ENCODE measurements at places on chromosomes 4 and X. TPM values are rescaled to one million over a fixed set of nuclear protein-coding genes. Genes with fewer than 3 reads are reported as not detected.

The GPRASP1 gene
- 1.1 TPM for total RNA-seq

The PRR32 gene
- not detected for total RNA-seq

The ERCC6L gene
- total RNA-seq, result 10.8 TPM

The NEUROG2 gene
- not detected for total RNA-seq

The CXCL11 gene
- total RNA-seq, result not detected

The TLR6 gene
- total RNA-seq, result 4.4 TPM

The IL3RA gene
- total RNA-seq, result 13.1 TPM

The MTMR8 gene
- 6.8 TPM for total RNA-seq

The RASGEF1B gene
- 3.9 TPM for total RNA-seq

The ZNF185 gene
- total RNA-seq, result 0.48 TPM

The ARHGAP24 gene
- total RNA-seq, result not detected

The NPFFR2 gene
- total RNA-seq, result not detected

The TRIML2 gene
- total RNA-seq, result not detected

The GUCY1B1 gene
- 2.3 TPM for total RNA-seq

The PLS3 gene
- total RNA-seq, result 0.61 TPM

The SSX2B gene
- total RNA-seq, result not detected

The TASL gene
- total RNA-seq, result 3.6 TPM

The LINC00632 gene
- 1.0 TPM for total RNA-seq

GRCh38 chrX:13364230-13364857 is 44.5 kb upstream of the ATXN3L start:
- no peaks in the 10 kb centered on the region for H3K27me3 ChIP-seq
- H3K4me1 ChIP-seq, result peaks cover 20% of the 10 kb centered on the region
- no peak overlapping the region for H3K4me3 ChIP-seq
- DNase-seq, result no peak
- H3K27ac ChIP-seq, result no peak overlapping the region
- peaks cover 4% of the 10 kb centered on the region for H3K36me3 ChIP-seq

DNA sequence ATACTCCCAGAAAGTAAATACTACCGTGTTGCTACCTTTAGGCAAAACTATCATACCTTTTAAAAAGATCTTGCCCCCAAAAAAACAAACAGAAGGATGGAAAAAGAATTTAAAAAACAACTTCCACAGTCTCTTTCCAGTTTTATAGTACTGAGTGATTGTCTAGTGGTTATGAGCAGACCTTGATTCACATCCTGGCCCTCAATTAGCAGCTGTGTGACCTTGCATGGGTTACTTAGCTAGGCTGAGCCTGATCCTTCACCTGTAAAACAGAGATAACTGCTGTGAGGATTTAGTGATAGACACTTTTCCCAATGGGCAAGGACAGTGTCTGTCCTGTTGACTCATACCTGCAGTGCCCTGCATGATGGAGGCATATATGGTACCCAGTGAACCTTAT is 49.0 kb downstream of the SMAD1 start:
- no peak for DNase-seq
- H3K36me3 ChIP-seq, result no peaks in the 10 kb centered on the region
- peaks cover 7% of the 10 kb centered on the region for H3K4me1 ChIP-seq
- peaks cover 3% of the 10 kb centered on the region for H3K27me3 ChIP-seq
- H3K4me3 ChIP-seq, result no peak overlapping the region

DNA sequence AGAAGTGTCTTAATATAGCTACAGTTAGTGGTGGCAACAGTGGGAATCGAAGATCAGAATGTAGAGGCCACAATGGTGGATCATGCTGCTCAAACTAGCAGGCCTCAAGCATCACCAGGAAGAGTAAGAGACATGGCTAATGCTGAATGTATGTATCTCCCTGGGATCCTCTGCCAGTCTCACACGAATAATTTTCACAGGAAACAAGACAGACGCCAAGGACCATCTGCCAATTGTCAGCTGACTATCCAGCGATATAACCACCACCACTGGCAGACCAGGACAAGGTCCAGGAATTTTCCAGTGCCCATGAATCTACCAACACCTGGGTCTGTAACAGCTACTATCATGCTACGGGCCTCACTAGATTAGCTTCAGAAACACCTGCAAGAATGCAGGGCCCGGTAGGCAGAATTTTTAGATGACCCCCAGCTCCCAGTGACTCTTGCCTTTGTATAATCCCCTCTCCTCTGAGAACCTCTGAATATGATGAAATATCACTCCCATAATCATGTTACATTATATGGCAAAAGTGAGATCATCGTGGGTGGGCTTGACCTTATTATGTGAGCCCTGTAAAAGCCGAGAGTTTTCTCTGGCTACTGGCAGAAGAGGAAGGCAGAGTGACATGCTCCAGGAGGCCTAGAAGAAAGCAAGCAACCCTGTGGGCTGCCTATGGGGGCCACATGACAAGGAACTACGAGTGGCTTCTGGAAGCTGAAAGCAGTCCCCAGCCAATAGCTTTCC is 429.8 kb downstream of the BCOR start:
- H3K4me3 ChIP-seq, result no peak overlapping the region
- peaks cover 16% of the 10 kb centered on the region for H3K27me3 ChIP-seq
- no peaks in the 10 kb centered on the region for H3K36me3 ChIP-seq
- H3K4me1 ChIP-seq, result no peaks in the 10 kb centered on the region
- DNase-seq, result no peak

GRCh38 chr4:87823200-87823599 is 9.6 kb upstream of the MEPE start:
- peaks cover 6% of the 10 kb centered on the region for H3K27me3 ChIP-seq
- H3K4me1 ChIP-seq, result no peaks in the 10 kb centered on the region
- H3K27ac ChIP-seq, result no peak overlapping the region
- DNase-seq, result no peak
- H3K4me3 ChIP-seq, result no peak overlapping the region

- no peaks in the 10 kb centered on the region for H3K27me3 ChIP-seq
- DNase-seq, result no peak
- no peak overlapping the region for H3K4me3 ChIP-seq
These were observed 69.7 kb downstream of the ANKRD50 start for GRCh38 chr4:124642846-124643245.

DNA sequence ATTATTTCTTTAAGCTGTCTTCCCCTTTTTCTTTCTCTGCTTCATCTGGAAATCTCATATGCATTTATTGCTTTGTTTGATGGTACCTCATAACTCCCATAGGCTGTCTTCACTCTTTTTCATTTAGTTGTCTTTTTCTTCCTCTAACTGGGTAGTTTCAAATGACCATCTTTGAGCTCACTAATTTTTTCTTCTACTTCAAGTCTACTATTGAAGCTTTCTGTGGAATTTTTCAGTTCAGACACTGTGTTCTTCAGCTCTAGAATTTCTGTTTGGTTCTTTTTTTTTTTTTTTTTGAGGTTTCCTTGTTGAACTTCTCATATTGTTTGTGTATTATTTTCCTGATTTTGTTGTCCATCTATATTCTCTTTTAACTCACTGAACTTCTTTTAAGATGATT is 23.0 kb downstream of the CASK start:
- no peak for DNase-seq
- H3K36me3 ChIP-seq, result peaks cover 38% of the 10 kb centered on the region
- peaks cover 10% of the 10 kb centered on the region for H3K4me1 ChIP-seq

GRCh38 chr4:89497517-89498308 is 190.1 kb upstream of the GPRIN3 start:
- no peaks in the 10 kb centered on the region for H3K4me1 ChIP-seq
- H3K27me3 ChIP-seq, result peaks cover 5% of the 10 kb centered on the region
- no peaks in the 10 kb centered on the region for H3K36me3 ChIP-seq
- DNase-seq, result no peak
- no peak overlapping the region for H3K27ac ChIP-seq

DNA sequence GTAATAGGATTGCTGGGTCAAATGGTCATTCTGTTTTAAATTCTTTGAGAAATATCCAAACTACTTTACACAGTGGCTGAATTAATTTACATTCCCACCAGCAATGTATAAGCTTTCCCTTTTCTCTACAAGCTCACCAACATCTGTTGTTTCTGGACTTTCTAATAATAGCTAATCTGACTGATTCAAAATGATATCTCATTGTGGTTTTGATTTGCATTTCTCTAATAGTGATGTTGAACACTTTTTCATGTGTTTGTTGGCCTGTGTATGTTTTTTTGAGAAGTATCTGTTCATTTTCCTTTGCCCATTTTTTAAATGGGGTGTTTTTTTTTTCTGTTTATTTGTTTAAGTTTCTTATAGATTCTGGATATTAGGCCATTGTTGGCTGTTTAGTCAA is 659.0 kb upstream of the GNPDA2 start:
- H3K27me3 ChIP-seq, result no peaks in the 10 kb centered on the region
- DNase-seq, result no peak
- no peak overlapping the region for H3K27ac ChIP-seq
- no peaks in the 10 kb centered on the region for H3K4me1 ChIP-seq

GRCh38 chr4:3769642-3770184 is 3.5 kb downstream of the ADRA2C start:
- no peak for DNase-seq
- H3K4me3 ChIP-seq, result no peak overlapping the region
- H3K36me3 ChIP-seq, result no peaks in the 10 kb centered on the region
- peaks cover 7% of the 10 kb centered on the region for H3K27me3 ChIP-seq
- peaks cover 7% of the 10 kb centered on the region for H3K4me1 ChIP-seq

- peaks cover 5% of the 10 kb centered on the region for H3K36me3 ChIP-seq
- H3K27ac ChIP-seq, result no peak overlapping the region
- no peaks in the 10 kb centered on the region for H3K4me1 ChIP-seq
These were observed 407.9 kb upstream of the AADAT start for GRCh38 chr4:170497689-170498088.

- no peak overlapping the region for H3K4me3 ChIP-seq
- no peaks in the 10 kb centered on the region for H3K36me3 ChIP-seq
- no peak for DNase-seq
- no peaks in the 10 kb centered on the region for H3K4me1 ChIP-seq
- no peaks in the 10 kb centered on the region for H3K27me3 ChIP-seq
These were observed 148.6 kb downstream of the SLC4A4 start for GRCh38 chr4:71487344-71487920.

DNA sequence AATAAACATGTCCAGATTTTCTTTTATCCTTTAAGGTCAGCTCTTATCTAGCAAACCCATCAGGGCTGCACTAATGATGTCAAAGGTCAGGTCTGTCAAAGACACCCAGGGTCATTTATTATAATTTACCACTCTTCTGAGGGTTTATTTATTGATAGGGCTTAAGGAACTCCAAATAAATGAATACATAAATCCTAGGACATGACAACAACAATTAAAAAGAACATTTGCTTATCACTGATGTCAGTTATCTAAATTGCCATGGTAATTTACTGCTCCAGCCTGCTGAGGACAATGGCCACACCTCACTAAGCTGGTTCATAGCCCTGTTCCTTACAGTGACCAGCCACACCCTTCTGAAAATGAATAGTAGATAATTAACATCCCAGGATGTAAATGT is 317.1 kb downstream of the UNC5C start:
- DNase-seq, result no peak
- H3K4me3 ChIP-seq, result no peak overlapping the region
- no peak overlapping the region for H3K27ac ChIP-seq
- H3K36me3 ChIP-seq, result no peaks in the 10 kb centered on the region
- H3K4me1 ChIP-seq, result peaks cover 7% of the 10 kb centered on the region

GRCh38 chrX:7286168-7286837 is 138.3 kb upstream of the PUDP start:
- no peaks in the 10 kb centered on the region for H3K27me3 ChIP-seq
- H3K27ac ChIP-seq, result no peak overlapping the region
- H3K4me3 ChIP-seq, result no peak overlapping the region
- no peaks in the 10 kb centered on the region for H3K4me1 ChIP-seq

- no peak overlapping the region for H3K4me3 ChIP-seq
- H3K27ac ChIP-seq, result no peak overlapping the region
- H3K27me3 ChIP-seq, result peaks cover 3% of the 10 kb centered on the region
- no peak for DNase-seq
- no peaks in the 10 kb centered on the region for H3K36me3 ChIP-seq
These were observed 90.8 kb upstream of the TSPAN5 start for GRCh38 chr4:98749206-98749605.

DNA sequence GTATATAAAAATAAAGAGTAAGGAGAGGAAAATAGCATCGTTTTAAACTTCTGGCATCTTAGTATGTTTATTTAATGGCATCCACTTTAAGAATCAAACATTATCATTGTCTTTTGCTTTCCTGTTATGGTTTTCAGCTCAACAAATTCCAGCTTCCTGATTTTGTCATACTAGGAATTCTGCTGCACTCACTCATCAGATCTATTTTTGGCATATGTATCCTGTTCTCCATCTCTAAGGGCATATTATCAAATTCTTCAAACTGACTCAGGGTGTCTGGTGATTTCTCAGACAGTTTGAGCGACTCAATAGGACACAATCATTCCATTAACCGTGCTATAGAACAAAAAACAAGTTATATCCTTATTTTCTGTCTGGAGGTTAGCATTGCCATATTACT is 248.5 kb upstream of the DIAPH2 start:
- peaks cover 7% of the 10 kb centered on the region for H3K27me3 ChIP-seq
- H3K4me1 ChIP-seq, result no peaks in the 10 kb centered on the region
- no peak for DNase-seq

All from natural killer cell treated with Interleukin-12 subunit alpha and Interleukin-12 subunit beta and Interleukin-15 and Interleukin-18, amount 100 ng/mL, for 72 hours (primary cell).